ENCODE measurements at places on chromosomes 12 and 14.

GRCh38 chr12:23600919-23601318, 348.6 kb downstream of the SOX5 start:
- no peak for DNase-seq

DNA sequence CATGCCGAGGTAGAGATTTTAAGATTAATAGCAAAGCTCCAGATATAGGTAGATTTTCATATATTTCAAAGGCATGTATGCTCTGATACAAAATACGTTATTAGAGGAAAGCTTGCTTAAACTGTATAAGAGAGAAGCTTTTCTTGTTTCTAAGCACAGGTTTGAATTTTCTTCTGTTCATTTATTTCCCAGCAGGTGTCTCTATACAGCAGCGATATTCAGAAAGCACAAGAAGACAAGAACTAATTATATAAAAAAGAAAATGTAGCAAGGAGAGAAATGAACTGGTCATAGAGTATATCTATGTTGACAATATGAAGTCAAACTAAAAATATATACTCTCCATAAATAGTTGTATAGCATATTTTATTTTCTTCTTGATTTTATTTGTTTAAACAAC, 307.4 kb upstream of the NOVA1 start:
- no peak for DNase-seq

DNA sequence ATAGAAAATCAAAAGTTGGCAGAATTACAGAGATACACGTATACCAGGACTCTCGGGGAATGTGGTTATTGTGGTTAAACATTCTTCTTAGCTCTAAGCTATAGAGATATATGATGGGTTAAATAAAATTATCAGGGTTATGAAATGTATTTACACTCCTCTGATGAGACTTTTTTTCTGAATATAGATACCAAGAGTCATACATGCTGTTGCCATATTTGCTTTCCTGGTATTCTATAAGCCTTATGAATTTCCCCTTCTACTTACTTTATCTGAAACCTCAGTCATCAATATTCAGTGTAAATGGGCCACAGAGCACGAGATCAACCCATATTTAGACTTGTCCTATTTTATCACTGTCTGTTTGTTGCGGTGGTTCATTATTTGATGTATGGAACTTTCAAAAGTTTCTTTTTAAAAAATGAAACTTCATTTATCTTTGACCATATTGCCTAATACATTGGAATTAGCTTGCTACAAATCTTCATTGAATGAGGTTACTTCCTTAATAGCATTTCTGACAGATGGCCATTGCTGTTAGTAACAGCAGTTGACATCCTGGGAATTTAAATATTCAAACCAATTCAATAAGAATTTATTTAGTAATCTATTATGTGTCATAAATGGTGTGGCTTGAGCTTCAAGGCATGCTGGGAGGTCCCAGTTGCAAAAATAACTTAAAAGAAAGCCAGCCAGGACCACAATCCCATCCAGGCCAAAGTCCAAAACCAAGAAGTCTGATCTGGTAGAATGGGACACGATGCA, 393.5 kb downstream of the PCNX1 start:
- DNase-seq, result no peak

DNA sequence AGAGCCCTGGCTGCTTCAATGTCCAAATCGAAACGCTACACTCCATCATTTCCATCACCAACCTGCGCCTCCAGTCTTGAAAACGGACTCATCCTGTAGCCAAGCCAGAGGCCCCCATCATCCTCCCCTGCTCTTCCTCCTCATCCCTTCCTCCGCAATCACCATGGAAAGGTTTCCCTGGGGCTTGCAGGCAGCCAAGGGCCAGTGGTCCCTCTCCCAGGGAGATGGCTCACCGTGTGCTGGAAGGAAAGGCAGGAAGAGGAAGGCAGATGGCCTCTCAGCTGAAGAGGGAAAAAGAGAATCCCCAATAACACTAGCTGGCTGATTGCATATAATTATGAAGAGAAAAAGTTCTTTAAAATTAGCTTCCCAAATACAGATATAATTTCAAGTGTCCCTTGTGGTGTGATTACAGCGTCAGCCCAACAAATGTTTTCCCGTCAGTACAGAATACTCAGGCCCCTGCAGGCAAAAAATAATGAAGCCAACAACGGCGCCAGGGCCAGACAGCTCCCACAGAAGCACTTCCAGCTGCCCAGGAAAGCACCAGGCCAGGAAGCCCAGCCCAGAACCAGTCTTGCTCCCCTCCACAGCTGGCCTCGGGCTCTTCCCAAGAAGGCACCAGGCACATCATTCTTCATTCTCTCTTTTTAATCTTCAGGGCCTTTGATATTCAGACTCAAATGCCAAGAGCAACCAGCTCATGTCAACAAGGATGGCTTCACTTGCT, 24.7 kb downstream of the ITPK1 start:
- no peak for DNase-seq

- no peak for DNase-seq
Measured at GRCh38 chr12:45879363-45879895, 110.9 kb downstream of the SCAF11 start.

DNA sequence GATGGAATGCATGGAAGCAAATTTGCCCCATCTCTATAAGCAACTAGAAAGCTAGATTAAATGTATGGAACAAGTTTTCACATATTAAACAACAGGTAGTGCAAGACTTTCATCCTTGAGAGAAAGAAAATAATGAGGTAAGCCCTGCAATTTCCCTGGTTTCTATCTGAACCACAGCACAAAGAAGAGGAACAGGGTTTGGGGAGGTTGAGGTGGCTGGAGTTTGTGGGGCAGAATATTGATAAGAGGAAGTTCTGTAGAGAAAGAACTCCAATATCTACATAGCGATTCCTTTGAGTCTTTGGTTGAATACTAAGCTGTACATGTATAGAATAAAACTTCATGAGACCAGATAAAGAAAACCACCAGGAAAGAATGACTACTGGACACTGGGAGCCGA, 96.3 kb upstream of the CCND2 start:
- no peak for DNase-seq

- no peak for DNase-seq
Measured at GRCh38 chr12:103523771-103524170, 28.0 kb upstream of the C12orf42 start.

DNA sequence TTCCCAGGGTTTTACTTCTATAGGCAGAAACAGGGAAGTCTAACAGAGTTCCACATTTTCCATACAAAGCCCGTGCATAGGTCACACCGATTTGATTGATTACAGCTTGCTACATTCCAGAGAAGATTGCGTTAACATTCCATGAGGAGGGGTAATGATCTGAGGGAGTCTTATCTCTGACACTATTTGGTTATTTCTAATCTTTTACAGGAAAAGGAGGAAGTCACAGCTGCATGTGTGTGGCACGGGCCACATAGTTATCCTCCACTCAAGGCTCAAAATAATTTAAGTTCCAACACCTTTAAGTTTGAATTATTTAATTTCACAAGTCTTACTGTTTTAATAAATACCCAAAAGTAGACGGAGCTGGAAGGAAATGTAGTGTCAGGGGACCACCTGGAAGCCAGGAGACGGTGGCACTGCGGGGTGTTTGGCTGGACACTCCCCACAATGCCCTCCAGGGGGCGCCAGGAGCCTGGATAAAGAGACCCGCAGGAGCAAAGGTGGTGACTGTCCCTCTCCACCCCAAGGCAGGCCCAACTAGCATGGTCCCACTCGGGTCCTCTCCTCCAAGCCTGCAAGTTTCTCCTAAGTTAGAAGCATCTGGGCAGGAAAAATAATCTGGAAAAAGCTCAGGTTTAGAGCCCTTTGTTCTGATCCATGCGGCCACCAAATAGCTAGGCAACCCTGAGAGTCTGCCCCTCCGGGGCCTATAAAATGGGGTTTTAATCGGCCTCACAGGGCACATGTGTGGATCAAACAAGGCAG, 20.2 kb downstream of the KRT8 start:
- DNase-seq, result no peak

- no peak for DNase-seq
Measured at GRCh38 chr14:63269561-63270225, 49.0 kb downstream of the GPHB5 start.

- DNase-seq, result no peak
Measured at GRCh38 chr14:75634848-75635247, 25.8 kb downstream of the ERG28 start.

DNA sequence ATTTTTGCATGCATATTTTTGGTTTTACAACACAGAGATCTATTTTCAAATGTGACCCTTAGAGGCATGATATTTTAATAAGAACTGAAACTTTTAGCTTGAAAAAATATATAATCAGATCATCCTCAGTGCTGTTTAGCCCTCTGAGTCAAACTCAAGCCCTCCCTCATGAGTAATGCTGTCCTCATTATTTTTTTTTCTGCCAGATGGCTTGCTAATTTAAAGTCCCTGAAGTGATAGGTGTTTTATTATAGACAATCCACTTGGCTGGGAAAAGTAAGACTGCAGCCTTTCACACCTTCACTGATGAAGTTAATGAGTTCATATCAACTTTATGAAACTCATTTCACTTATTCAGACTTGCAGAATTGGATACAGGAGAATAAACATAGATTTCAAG, 227.7 kb downstream of the SLC16A7 start:
- DNase-seq, result no peak

DNA sequence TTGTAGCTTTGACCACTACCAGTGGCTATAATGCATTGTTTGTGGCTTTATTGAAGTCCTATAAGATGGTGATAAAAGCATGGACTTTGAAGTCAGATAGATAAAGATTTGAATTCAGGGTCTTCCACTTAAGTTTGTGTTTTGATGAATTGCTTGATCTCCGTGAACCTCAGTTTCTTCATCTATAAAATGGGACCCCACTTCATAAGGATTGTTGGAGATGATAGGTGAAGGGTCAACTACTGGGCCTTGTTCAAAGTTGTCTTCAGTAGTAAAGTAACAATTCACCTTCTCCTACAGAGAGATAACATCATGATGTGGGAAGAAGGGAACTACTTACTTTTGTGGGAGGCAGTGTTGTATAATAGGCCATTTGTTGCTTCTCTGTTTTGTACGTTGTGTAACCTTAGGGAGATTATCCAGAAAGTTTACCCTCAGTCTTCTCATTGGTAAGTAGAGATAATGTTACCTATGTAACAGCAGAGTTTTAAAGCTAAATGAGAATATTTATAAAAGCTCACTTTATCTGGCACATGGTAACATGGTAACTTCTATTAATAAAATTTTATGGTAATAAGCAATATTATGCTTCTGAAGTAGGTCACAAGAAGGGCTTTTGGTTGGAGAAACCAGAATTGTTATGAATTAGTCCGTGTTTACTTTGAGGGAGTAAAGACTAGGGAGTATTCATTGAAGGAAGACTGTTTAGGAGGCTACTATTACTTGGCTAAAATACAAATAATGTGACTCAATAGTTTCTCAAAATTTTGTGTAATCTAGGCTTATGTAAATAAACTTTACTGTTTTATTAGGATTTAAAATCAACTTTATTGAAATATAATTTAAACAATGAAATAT, 15.1 kb downstream of the ADIPOR2 start:
- no peak for DNase-seq

GRCh38 chr12:57519796-57520052, 590 bp downstream of the DDIT3 start:
- DNase-seq, result no peak

DNA sequence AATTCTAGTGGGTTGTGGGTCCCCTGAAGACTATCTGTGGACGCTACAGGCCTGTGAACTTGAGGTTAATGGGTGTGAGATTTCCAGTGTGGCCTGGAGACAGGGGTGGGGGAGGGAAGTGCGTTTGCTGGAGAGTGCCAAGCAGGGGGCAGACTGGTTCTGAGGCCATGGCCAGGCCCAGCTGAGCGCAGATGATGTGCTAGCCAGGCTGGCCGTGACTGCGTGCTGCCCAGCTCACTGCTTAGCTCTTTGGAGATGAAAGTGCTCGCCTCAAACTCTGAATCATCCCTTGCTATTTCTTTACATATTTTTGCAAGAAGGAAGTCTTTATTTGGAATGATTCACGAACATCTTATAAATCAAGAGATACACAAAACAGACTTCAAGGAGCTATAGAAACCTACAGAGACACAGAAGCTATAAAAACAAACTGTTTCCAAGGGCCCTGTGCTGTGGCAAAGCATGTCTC, 75.2 kb upstream of the PLEKHG3 start:
- DNase-seq, result peak; percentile 98

GRCh38 chr12:3727877-3728632, 24.9 kb downstream of the CRACR2A start:
- DNase-seq, result no peak

- DNase-seq, result peak; percentile 91
Measured at GRCh38 chr14:74257078-74257940, 18.1 kb downstream of the VSX2 start.

- DNase-seq, result no peak
Measured at GRCh38 chr12:51326698-51327439, 2.9 kb upstream of the BIN2 start.

- DNase-seq, result no peak
Measured at GRCh38 chr12:56332512-56333196, 1.1 kb downstream of the PAN2 start.

- no peak for DNase-seq
Measured at GRCh38 chr12:63821781-63822251, 22.7 kb upstream of the SRGAP1 start.

GRCh38 chr12:38664661-38665269, 240.6 kb downstream of the CPNE8 start:
- no peak for DNase-seq

DNA sequence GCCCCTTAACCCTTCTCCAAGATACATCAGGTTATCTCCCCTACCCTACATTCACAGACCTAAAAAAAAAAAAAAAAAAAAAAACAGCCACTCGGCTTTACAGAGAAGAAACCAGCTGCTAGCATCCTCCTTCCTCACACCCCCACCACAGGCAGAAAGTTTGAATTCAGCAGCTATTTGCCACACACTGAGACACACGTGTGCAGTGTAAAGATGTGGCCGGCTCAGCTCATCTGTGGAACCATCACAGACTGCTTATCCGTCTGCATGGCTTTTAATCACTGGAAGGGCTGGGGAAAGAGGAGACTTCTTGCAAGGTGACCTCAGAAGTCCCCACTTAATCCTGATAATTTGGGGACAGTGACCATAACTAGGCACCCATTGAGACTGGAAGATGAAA, 50.0 kb downstream of the VWF start:
- DNase-seq, result no peak

- peak; percentile 54 for DNase-seq
Measured at GRCh38 chr14:75260025-75260763, 18.4 kb upstream of the FOS start.
